ENCODE measurements at places on chromosomes 2 and 18.

DNA sequence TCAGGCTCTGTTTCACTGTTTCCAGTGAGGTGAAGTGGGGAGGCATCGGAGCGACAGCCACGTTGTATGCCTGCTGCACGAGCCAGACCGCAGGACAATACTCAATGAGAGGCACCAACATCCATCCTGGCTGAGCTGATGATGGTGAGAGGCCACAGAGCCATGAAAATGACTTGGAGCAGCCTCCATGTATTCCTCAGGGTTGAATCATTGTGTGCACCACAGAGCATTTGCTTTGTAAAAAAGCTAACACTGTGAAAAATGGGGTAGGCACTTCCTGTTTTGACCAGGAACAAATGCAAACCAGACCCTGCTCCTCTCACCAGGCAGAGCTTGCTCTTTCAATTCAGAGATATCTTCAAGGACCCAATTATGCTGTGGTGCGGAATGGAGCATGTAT is 87.2 kb downstream of the LPIN1 start:
- no peak for DNase-seq

GRCh38 chr2:238023608-238024007 is 37.2 kb upstream of the SCLY start:
- no peak for DNase-seq

DNA sequence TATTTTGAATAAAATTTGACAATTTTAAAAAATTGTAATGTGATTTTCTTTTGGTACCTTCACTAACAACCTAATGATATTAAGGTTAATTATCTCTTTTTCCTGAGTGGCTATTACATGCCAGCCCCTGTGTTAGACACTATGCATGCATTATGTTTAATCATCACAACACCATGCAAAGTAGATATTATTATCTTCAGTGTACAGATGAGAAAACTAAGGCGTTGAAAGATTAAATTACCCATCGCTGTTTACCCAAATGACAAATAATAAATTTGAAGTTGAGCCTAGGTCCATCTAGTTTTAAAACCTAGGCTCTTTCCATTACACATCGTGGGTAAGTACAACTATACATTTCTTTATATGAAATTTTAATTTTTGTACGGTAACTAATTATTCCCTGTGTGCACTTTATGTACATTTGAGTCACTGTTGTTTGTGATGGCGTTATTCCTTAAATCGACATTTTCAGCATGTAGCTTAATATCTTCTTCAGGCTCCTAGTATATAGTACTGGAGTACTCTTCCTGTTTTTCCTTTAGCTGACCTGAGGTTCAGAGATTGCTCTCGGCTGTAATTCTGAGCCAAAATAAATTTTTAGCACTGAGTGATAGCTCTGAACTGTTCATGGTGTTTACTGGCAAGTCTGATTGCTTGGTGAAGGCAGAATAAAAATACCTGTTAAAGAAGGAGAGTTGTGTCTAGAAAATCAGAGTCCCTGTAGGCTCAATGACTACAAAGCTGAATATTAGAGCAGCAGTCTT is 13.9 kb upstream of the MBD2 start:
- no peak for DNase-seq

- no peak for DNase-seq
Observed at GRCh38 chr18:48656582-48656981, 117.8 kb downstream of the CTIF start.

- DNase-seq: no peak
Observed at GRCh38 chr2:48227617-48228344, 302.2 kb upstream of the STON1 start.

- no peak for DNase-seq
Observed at GRCh38 chr2:193679847-193680246, 1485.1 kb upstream of the TMEFF2 start.

DNA sequence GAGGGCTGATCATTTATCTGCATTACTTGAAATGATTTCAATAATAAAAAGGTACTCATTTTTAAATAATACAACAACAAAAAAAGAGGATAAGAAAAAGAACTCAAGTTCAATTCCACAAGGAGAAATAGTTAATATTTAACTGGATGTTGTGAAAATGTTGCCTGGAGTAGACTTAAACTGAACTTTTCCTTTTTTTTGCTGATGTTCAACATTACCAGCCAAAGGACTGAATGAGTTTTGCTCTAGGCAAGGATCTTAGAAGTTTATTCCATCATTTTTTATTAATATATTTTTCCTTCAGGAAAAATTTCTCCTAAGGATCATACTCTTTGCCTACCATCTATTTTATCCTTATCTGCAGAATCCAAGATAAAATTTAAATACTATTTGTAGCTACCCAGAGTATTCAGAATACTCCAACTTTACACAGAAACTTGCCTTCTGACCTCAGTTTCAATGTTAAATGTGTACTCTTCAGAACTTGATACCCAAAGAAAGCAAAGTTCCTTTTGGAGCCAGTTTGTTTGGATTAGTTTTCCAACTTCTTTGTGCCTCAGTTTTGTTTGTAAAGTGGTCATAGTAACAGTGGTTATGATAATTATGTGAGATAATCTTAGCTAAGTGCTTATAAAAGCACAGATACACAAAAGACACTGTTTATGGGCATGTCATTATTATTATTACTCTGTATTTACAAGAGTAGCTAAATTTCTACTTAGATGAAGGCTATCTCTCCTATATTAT is 12.8 kb downstream of the CKAP2L start:
- no peak for DNase-seq

DNA sequence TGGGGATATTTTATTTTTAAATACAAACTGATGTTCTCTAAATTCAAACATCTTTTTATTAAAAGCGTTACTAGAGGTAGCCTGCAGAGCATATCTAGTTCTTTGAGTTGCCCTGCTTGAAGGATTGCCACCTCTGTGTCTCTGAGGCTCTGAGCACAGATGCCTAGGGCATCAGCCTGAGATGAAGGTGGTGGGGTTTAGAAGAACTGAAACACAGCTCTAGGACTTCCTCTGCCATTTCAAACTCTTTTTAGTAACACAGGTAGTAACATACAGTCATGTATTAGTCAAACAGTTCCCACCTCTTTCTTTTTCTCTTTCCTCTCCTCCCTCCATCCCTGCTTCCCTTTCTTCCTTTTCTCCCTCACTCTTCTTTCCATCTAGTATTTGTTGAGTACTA is 57.6 kb downstream of the TTC21B start:
- DNase-seq: no peak

GRCh38 chr2:235232449-235233433 is 261.1 kb upstream of the AGAP1 start:
- no peak for DNase-seq

GRCh38 chr2:27271631-27272340 is 3.4 kb upstream of the DNAJC5G start:
- no peak for DNase-seq

DNA sequence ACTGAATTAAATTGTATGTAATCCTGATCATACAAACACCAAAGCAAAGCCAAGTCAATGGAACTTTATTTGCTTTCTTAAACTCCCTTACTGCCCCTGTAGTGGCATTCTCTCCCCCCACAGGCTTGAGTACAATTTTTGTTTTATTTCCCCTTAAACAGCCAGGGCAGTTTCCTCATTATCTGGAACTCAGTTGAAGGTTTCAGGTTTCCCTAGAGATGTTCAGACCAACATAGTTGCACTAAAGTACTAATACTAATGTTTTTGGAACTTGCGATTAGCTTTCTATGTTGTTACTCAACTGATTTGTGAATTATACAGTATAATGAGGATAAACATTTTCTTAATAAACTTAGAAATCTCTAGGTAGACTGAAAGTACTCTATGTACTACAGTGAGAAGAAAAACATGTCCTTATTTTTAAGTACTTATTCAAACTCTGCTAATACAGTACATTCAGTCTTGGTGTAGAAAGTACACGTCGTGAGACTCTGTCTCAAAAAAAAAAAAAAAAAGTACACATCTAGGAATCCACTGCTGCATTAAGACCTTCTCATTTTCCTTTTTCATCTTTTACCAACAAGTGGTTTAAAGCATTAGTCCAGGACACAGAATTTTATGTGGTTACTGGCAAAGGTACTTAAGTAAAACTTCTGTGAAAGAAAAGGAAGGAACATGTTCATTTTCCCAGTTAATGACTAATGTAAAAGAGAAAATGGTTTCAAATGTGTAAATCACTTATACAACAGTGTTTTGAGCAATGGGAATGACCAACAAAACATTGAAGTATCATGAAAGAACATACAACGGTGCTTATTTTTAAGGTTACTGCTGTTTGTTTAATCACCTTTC is 209.5 kb upstream of the SMAD7 start:
- no peak for DNase-seq

GRCh38 chr2:44656460-44656859 is 285.0 kb upstream of the SIX3 start:
- no peak for DNase-seq

- DNase-seq: peak; percentile 58
Observed at GRCh38 chr2:68734688-68735525, at the start of gene ARHGAP25. Gene ARHGAP25, plus strand, starts transcription at chr2:68734811. Its CDS starts 389 bp downstream, at chr2:68735200.

- no peak for DNase-seq
Observed at GRCh38 chr2:203870941-203871340, 3.4 kb downstream of the CTLA4 start.

- DNase-seq: no peak
Observed at GRCh38 chr2:163182764-163183354, 344.3 kb upstream of the KCNH7 start.

DNA sequence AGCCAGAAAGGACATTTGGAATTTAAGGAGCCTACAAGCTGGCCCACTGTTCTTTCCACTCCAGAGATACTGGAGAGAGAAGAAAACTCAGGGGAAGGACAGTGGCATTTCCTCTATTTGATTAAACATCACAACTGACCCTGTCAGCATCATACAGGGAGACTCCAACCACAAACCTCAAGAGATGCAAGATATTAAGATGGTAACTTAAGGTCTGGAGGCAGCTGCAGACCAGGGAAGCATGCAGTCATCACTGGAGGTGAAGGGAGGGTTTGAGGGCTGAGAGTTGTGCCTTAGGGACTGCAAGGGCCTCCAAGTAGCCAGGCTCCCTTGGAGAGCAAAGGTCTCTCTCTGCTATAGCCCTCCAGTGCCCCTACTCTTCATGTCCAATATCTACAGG is 67.4 kb downstream of the RNF152 start:
- DNase-seq: no peak

Measured in stimulated activated naive CD4-positive, alpha-beta T cell treated with Interleukin-2 at 50 U/mL for 16 hours (primary cell).